ENCODE measurements at places on chromosomes 16 and 17.

DNA sequence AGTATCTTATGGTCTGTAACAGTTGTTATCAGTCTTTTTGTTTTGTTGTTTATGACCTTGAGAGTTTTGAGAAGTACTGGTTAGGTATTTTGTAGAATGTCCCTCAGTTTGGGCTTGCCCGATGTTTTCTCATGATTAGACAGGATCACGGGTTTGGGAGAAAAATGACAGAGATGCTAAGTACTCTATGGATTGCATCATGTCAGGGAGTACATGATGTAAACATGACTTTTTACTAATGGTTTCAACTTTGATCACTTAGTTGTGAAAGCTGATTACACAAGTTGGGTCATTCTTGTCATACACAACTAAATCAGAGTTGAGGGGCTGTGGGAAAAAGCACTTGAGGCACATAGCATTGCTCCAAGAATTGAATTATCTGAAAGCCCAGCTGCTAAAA is 94.7 kb upstream of the SIAH1 start:
- no peaks in the 10 kb centered on the region for H3K4me1 ChIP-seq
- DNase-seq, result no peak
- no peak overlapping the region for H3K27ac ChIP-seq
- no peaks in the 10 kb centered on the region for H3K36me3 ChIP-seq
- H3K27me3 ChIP-seq, result peaks cover 12% of the 10 kb centered on the region

DNA sequence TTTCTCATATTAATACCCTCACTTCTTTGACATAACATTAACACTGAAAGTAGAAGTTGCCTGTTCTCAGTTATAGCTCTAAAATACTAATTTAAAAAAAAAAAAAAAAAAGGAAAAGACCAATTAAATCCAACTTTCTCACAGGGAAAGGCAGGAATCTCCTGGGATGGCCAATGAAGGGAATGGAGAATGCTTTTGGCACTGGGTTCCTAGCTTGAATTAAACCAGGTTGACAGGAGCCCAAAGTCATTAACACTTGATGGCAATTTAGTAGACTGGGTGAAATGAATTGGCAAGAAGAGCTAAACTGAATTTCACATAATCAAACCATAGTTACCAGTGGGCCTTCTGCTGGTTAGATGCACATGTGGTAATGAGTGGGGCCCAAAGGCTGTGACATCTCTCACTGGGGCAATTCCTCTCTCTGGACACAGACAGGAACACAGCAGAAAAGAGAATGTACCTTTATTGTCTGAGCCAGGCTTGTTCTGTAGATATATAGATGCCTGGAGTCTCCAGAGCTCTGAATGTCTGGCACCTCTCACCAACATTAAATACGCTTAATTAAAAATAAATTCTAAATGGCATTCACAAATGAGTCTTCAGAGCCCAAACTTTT is 37.6 kb downstream of the NXPH3 start:
- peaks cover 46% of the 10 kb centered on the region for H3K36me3 ChIP-seq
- H3K4me3 ChIP-seq, result no peak overlapping the region
- H3K27me3 ChIP-seq, result no peaks in the 10 kb centered on the region
- peaks cover 8% of the 10 kb centered on the region for H3K4me1 ChIP-seq

DNA sequence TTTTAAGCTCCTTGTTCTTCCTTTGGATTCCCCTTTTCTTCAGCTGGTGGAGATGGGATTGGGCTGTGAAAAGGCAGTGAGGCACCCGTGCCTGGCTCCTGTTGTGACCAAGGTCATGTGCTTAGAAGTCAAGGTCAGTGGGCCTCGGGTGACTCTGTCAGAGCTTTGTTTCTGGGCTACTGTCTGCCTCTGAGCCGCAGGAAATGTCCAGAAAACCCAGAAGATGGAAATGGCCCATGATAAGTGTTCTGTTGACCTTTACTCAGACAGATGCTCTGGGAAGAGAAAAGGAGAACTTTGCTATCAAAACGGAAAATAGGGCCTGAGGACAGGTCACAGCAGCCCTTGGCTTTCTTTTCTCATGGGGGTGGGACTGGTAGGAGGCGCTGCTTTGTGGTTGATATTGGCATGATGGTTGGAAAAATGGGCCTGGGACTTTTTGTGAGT is 2.9 kb downstream of the ABCC1 start:
- H3K27me3 ChIP-seq, result peaks cover 1% of the 10 kb centered on the region
- peaks cover 70% of the 10 kb centered on the region for H3K4me1 ChIP-seq
- H3K27ac ChIP-seq, result peak overlapping the region; percentile 98
- DNase-seq, result peak; percentile 51
- H3K4me3 ChIP-seq, result peak overlapping the region; percentile 92

GRCh38 chr16:67965668-67966548 is 2.5 kb downstream of the SLC12A4 start:
- H3K36me3 ChIP-seq, result peaks cover 8% of the 10 kb centered on the region
- no peak for DNase-seq
- H3K4me1 ChIP-seq, result peaks cover 20% of the 10 kb centered on the region
- no peak overlapping the region for H3K4me3 ChIP-seq
- H3K27me3 ChIP-seq, result no peaks in the 10 kb centered on the region

DNA sequence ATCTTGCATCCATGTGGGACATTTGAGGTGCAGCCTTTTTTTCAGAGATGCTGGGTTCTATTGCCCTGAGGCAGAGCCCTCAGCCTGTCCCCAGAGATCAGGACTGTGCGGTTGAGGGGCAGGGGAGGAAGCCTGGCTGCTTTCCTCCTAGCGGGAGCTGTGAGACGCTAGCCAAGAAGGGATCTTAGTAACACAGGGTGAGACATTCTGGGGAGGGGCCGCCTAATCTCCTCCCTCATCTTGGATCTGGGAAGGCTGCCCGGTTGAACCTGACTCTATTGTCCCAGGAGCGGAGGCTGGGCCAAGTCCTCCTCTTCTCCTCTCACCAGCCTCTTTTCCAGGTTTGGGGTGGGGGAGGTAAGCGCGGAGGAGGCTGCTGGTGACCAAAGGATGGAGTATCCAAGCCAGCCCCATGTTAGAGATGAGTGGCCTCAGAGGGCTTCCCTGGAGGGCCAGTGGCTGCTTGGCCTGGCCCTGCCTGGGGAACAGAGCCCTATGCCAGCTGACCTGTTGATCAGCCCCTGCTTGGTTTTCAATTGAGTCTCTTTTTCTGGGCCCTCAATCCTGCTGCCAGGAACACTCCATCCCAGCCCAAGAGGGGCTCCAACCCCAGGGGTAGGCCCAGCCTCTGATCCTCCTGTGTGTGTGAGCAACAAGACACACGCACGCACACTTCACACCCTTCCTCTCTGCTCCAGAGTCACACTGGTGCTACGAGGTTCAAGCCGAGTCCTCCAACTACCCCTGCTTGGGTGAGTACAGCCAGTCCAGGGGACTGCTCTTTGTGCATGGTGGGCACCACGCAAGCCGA is 5.0 kb downstream of the CA4 start:
- H3K4me1 ChIP-seq, result peaks cover 9% of the 10 kb centered on the region
- H3K27me3 ChIP-seq, result peaks cover 44% of the 10 kb centered on the region
- no peak overlapping the region for H3K27ac ChIP-seq
- DNase-seq, result no peak
- H3K4me3 ChIP-seq, result no peak overlapping the region

DNA sequence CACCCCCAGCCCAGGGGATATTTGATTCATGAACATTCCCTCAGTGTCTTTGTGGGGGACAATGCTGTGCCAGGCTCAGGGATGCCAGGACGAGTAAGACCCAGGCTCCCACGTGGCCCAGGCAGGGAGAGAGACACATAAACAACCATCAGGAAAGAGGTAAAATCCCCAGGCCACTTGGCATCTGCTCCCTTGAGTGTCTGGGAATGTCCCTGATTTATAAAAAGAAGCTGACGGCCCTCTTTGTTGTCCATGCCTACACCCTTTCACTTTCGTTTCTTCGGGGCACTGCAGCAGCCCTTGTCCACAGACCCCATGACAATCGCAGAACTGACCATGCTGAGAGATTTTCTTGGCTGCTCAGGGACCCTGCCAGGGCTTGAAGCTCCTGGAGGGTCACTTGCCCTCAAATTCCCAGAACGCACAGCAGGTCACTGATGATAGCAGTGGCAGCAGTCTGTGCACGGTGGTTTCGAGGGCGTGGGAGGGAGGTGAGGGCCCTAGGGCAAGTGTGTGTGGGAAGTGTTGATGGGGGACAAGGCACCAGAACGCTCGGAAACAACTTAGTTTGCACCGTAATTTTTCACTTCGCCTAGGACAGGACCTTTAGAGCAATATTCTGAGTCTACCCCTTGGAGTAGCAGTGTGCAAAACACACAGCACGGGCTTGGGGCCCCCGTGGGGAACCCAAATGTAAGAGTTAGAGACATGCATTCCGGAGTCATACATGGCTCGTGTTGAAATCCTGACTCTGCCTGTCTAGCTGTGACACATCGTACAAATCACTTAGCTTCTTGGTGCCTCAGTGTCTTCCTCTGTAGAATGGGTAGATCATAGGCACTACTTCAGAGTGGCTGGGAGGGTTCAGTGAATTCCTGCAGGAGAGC is 4.7 kb downstream of the NOD2 start:
- peaks cover 84% of the 10 kb centered on the region for H3K4me1 ChIP-seq
- DNase-seq, result peak; percentile 67

DNA sequence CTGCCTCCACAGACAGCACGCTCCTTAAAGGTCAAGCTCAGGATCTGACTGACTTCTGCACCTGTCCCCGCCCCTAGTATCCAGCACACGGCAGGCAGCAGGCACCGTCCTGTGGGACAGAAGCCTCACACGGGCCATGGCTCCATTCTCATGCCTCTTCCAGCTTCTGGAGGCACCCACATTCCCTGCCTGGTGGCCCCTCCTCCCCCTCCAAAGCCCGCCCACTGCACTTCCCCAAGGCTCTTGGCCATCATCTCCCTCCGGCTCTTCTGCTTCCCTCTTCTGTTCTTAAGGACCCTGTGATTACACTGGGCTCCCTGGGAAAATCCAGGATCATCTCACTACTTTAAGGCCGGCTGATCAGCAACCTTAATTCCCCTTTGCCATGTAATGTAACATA is 3.5 kb downstream of the CANT1 start:
- no peaks in the 10 kb centered on the region for H3K27me3 ChIP-seq
- no peak for DNase-seq
- no peak overlapping the region for H3K4me3 ChIP-seq

DNA sequence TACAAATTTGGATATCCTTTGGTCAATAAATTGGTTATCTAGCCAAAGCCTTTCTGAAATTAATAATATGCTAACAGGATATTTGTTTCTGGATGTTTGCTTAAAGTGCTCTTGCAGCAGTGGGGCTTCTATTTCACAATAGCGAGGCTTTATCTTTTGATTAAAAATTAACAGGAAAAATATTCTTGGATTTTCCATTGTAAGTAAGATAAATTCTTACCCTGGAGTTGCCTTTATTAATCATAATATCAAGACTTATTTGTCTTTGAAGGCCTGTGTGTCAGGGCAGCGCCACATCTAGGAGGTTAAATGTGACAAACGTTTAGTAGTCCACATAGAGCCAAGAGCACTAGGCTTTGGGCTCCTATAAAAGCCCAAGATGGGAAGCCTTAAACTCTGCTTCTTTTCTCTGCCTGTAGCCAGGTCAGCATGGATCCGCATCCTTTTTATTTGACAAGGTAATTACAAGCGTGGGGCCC is 5.3 kb downstream of the TMEM97 start:
- H3K4me3 ChIP-seq, result no peak overlapping the region
- no peak for DNase-seq
- peaks cover 41% of the 10 kb centered on the region for H3K4me1 ChIP-seq
- peaks cover 35% of the 10 kb centered on the region for H3K36me3 ChIP-seq
- no peaks in the 10 kb centered on the region for H3K27me3 ChIP-seq
- H3K27ac ChIP-seq, result no peak overlapping the region

GRCh38 chr17:49997773-49998703 is 3.0 kb upstream of the DLX3 start:
- H3K4me1 ChIP-seq, result peaks cover 18% of the 10 kb centered on the region
- no peaks in the 10 kb centered on the region for H3K36me3 ChIP-seq
- no peak overlapping the region for H3K4me3 ChIP-seq
- DNase-seq, result peak; percentile 86
- H3K27ac ChIP-seq, result no peak overlapping the region

DNA sequence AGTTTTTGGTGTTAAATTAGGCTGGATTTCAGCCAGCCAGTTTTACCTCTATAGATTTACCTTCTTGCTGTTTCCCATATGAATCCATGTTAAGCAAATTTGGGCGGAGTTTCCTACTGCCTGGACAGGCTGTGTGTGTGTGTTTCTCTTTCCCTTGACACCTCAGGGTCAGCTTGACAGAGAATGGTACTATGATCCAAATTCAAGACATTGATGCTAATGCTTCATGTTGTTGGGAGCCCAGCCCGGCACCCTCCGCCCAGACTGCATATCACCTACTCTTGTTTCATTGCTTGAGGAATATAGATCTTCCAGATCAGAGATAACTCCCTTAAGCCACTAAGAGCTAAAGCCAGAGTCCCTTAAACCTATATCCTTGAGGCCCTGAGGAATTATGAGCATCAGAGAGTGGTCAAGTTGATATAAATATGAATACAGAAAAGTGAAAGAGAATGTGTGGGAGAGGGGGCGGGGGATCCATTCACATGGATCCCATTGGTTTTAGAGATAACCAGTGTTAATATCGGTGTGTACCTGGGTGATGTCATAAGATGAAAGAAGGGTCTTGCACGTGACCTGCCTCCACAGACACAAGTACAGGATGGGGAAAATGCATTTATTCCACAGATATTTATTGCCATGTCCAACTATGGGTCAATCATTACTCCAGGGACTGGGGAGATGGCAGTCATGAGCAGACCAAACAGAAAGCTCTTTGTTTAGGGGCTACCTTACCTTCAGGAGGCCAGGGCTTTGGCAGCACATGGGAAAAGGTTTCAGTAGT is 69.7 kb downstream of the WIPI1 start:
- DNase-seq, result no peak
- no peak overlapping the region for H3K27ac ChIP-seq
- H3K4me1 ChIP-seq, result peaks cover 21% of the 10 kb centered on the region
- H3K27me3 ChIP-seq, result no peaks in the 10 kb centered on the region

DNA sequence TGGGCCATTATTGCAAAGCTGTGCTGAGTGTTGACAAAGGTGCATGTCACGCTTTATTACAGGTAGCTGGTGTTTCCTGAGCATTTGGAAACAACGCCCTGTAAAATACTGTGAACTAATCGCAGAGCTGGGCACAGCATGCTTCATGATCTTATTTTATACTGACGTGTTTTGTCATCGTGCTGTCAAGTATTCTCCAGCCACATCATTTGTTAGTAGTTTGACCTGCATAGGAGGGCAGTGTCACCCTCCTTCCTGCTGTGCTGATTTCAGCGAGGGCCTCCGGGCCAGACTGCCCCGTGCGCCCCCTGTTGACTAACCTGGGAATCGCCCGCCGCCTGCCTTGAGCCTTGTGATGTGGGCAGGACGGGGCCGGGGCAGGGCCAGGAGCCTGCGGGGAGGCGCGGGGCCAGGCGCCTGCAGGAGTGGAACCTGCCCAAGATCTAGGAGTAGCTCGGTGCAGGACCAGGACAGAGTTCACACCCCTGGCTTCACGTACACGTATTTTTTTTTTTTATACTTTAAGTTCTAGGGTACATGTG is 820.7 kb downstream of the KCNJ18 start:
- no peak overlapping the region for H3K4me3 ChIP-seq
- no peaks in the 10 kb centered on the region for H3K27me3 ChIP-seq
- H3K27ac ChIP-seq, result no peak overlapping the region
- DNase-seq, result no peak
- H3K4me1 ChIP-seq, result no peaks in the 10 kb centered on the region

DNA sequence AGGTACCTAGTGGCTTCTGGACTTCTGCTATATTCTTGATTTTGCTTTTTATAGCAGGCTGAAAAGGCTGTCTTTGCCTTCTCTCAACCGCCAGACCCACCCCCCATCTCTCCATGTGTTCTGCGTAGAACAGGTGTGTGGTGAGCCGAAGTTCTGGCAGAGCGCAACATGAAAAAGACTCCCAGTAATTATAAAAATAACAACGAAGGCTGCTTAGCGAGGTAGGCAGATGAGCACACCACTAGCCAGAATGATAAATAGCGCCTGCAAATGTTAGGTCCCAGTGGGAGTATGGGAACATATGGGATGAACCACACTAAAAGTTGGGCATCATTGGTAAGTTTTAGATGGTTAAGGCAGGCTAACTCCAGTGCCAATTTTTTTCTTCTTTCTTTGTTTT is 14.0 kb upstream of the RBFOX1 start:
- H3K36me3 ChIP-seq, result no peaks in the 10 kb centered on the region
- H3K4me3 ChIP-seq, result no peak overlapping the region
- no peak overlapping the region for H3K27ac ChIP-seq
- no peaks in the 10 kb centered on the region for H3K4me1 ChIP-seq

All from activated naive CD8-positive, alpha-beta T cell treated with anti-CD3 and anti-CD28 coated beads, Interleukin-2, amount 50 U/mL, for 24 hours (primary cell).